Mononuclear cell (primary cell): ENCODE measurements at places on chromosomes 1 and 21. TPM values are rescaled to one million over a fixed set of nuclear protein-coding genes. Genes with fewer than 3 reads are reported as not detected.

The KCNE1 gene
- 1.2 TPM for total RNA-seq

The PTGER3 gene
- 0.52 TPM for total RNA-seq

The AXDND1 gene
- not detected for total RNA-seq

The NOTCH2 gene
- 72.8 TPM for total RNA-seq

The LCE2D gene
- not detected for total RNA-seq

The DISP3 gene
- 0.21 TPM for total RNA-seq

The KCNC4 gene
- 2.8 TPM for total RNA-seq

The OLIG2 gene
- total RNA-seq, result 0.21 TPM

The LCE1C gene
- not detected for total RNA-seq

The C1orf159 gene
- total RNA-seq, result 9.6 TPM

The CRABP2 gene
- total RNA-seq, result 0.42 TPM

The EDARADD gene
- 1.8 TPM for total RNA-seq

The DSCAM gene
- total RNA-seq, result not detected

The ADCY10 gene
- not detected for total RNA-seq

The RGSL1 gene
- not detected for total RNA-seq

The ADGRL2 gene
- not detected for total RNA-seq

The C4BPA gene
- total RNA-seq, result 0.10 TPM

The C8A gene
- total RNA-seq, result not detected

The CLCA4 gene
- total RNA-seq, result not detected

The PUSL1 gene
- 12.6 TPM for total RNA-seq

The SLAMF9 gene
- 0.63 TPM for total RNA-seq

The LRRC38 gene
- total RNA-seq, result not detected

The EPB41 gene
- total RNA-seq, result 159 TPM

The CTBS gene
- total RNA-seq, result 27.0 TPM

The ESPN gene
- 0.52 TPM for total RNA-seq

The SPRR2G gene
- not detected for total RNA-seq

The SPRR2A gene
- total RNA-seq, result not detected

The PCSK9 gene
- total RNA-seq, result not detected

The CCDC24 gene
- total RNA-seq, result 0.42 TPM

The NCMAP gene
- total RNA-seq, result 0.10 TPM

The CLDN8 gene
- not detected for total RNA-seq

The LAMC2 gene
- total RNA-seq, result not detected

The KRTAP11-1 gene
- not detected for total RNA-seq
